ENCODE measurements at places on chromosomes 2 and 18. TPM values are rescaled to one million over a fixed set of nuclear protein-coding genes. Genes with fewer than 3 reads are reported as not detected.

The TRMT61B gene
- polyA plus RNA-seq: 32.7 TPM

DNA sequence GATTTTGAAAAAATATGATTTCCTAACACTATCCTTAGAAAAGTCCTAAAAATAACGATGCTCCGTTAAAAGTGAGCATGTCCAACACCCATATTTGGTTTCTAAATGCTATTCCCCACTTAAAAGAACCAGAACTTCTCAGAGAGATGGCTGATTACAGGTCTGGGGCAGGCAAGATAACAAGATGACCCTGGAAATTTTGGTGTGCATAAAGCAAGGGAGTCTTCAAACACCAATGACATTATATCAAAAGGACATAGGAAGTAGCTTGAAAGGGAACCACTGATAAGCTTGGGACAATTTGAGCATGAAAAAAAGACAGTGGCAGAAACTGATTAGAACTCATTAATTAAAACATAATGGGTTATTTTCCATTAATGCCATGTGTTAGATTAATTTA lies 17.9 kb downstream of the STK17B start:
- no peak for DNase-seq

The RGPD3 gene
- 0.11 TPM for polyA plus RNA-seq

The CXCR1 gene
- polyA plus RNA-seq: 0.09 TPM

DNA sequence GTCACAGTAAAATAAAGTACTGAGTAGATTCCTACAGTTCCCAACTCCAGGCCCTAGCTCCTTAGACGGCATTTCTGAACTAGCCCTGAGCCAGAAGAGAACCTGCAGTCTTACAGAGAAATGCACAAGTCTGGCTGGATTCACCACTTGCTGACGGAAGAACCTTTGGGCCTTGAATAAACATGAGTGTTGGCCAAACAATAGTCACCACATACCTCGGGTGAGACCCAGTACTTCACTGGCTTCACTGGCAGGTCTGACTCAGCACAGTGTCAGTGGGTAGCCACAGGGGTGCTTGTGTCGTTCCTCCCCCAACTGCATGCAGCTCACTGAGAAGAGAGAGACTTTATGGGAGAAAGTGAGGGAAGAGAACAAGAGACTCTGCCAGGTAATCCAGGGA lies 88.9 kb downstream of the TMEM185B start:
- DNase-seq: no peak

The RAD51AP2 gene
- polyA plus RNA-seq: 0.14 TPM

GRCh38 chr2:168679081-168679480 lies 123.4 kb upstream of the NOSTRIN start:
- no peak for DNase-seq

The GALNT5 gene
- 0.34 TPM for polyA plus RNA-seq

DNA sequence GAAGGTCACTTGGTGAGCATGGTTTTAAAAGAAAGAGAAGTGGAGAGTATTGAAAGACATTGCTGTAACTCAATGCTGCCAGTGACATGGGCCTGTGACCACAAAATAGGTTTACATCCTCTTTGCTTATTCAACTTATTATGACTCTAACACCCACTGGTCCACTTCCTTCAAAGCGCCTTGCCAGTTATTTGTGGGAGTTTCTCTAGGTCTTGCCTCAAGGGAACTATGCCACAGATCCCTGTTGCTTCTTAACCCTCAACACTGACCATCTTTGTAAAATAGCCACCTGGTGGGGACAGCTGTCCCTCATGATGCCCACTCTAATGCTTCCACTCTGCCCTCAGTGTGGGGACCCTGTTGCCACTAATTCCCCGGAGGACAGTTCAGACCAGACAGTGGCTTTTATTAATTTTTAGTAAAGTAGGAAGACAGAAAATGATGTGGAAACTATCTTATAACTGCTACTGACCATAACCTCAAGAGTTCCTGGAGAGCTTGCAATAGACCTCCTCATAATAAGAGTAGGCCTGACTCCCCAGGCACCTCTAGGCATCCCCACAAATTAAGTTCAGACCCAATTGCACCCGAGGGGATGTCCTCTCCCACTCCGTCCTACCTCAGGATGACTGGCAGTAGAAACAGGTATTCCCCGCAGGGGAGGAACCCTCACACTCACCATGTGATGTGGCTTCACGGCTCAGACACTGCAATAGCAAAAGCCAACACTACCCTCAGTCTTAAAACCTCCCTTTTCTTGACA lies 31.3 kb upstream of the SLC25A52 start:
- DNase-seq: no peak

The POMC gene
- polyA plus RNA-seq: 13.2 TPM

- DNase-seq: peak; percentile 63
Observed at GRCh38 chr2:67974559-67975430, 88.0 kb downstream of the C1D start.

The CEP76 gene
- polyA plus RNA-seq: 2.3 TPM

DNA sequence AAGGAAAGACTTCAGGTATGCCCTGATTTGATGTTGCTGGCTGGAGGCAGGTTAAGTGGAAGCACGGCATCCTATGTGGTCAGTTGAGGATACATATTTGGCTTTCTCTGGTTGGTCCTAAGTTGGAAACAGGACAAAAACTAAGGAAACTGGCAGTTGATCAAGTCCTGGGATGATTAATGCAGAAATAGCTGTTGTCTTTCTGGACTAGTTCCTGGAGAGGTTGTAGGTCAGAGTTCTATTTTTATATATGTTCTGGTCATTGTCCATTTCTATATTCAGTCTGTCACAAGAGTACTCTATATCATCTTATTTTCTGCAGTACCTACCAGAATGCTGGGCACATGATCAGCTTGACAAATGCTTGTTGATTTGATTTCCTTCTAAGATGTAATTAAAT lies 4.0 kb upstream of the SLC35F5 start:
- DNase-seq: no peak

DNA sequence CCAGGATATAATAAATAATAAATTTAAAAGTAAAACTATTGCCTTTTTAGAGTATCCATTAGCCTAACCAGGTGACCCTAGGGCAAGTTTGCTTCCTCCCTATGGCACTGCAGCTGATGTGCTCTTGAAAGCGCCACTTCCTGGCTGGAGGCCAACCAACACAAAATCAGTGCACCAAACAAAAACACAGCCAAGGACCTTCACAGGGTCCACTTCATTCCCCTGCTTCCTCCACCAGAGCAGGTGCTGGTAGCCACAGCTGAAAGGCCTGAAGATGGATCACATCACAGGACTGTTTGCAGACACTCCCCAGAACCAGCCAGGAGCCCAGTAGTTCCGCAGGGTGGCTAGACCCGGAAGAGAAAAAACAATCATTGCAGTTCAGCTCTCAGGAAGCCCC lies 108.8 kb downstream of the TWIST2 start:
- no peak for DNase-seq

- peak; percentile 92 for DNase-seq
Observed at GRCh38 chr2:73112913-73113854, at the start of gene RAB11FIP5. Gene RAB11FIP5, minus strand, starts transcription at chr2:73112948. Its CDS starts 171 bp downstream, at chr2:73112777.

The NLRC4 gene
- 0.41 TPM for polyA plus RNA-seq

DNA sequence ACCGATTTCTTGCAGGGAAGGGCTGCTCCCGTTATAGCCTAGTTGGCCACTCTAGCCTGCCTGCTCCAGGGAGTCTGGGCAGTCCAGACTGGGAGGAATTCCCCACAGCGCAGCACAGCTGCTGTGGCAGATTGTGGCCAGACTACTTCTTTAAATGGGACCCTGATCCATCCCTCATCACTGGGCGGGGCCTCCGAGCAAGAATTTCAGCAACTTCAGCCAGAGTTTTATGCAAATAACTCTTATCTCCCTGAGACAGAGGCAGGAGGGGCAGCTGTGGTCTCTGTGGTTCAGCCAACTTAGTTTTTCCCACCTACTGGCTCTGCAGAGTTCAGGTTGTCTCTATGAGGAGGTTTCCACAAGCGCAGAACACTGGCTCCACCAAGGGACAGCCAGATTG lies 1583.2 kb downstream of the SUCLG1 start:
- DNase-seq: peak; percentile 21

The ID2 gene
- polyA plus RNA-seq: 205 TPM

The PLGLB2 gene
- polyA plus RNA-seq: 0.63 TPM

The MDH1 gene
- 1,828 TPM for polyA plus RNA-seq

All from right cardiac atrium (tissue), 5 donors.